AG04449 (cell line): ENCODE measurements at places on chromosomes 5 and 9.
A peak's percentile ranks its signal among the peaks of the same experiment; 100 is the strongest.

DNA sequence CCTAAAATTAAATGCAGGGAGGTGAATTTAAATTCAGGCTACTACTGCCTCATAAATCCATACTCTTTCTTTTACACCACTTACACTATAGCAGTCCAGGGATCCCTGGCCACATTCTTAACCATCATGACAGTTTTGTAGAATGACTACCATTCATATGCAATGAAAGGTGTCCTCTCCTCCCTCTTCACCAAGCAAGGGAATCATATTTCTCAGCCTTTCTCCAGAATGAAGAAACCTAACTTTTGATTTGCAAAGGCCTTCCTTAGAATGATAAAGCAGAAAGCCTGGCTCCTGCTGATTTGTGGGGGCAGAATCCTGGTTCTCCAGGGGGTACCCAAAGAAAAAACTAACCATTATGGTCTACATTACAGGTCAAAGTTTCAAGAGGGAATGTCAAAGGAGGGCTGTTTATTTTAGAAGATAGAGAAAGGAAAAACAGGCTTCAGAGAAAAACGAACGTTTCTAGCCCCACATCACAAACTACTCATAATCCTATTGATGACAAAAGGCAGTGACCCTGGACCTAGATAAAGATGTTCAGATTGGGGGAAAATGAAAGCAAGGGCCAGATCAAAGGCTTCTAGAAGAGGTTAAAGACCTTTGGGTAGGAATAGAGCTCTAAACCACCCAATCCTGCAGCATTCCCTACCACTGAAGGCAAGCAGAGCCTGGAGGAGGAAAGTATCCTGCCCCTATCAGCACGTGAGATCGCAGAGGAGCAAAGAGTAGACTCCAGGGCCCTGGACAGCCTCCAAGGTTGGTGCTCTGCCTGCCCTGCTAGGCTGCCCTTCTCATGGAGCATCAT is 11.5 kb downstream of the WNT8A start:
- DNase-seq: no peak

- no peak for DNase-seq
Measured at GRCh38 chr9:3768712-3769457, 243.1 kb upstream of the RFX3 start.

DNA sequence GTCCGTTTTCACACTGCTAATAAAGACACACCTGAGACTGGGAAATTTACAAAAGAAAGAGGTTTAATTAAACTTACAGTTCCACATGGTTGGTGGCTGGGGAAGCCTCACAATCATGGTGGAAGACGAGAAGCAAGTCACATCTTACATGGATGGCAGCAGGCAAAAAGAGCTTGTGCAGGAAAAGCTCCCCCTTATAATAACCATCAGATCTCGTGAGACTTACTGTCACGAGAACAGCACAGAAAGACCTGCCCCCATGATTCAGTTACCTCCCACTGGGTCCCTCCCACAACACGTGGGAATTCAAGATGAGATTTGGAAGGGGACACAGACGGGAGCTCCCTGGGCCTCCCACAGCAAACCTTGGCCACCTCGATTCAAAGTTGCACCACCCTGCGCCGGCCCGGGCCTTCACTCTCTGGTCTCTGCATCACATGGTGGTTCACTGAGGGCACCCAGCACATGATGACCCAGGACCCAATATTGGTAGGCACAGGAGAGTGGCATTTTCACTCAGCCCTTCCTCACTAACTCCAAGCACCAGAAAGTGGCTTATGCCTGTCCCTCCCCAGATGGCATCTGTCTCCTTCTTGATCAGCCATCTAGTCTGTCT is 21.0 kb upstream of the TDRD7 start:
- no peak for DNase-seq

DNA sequence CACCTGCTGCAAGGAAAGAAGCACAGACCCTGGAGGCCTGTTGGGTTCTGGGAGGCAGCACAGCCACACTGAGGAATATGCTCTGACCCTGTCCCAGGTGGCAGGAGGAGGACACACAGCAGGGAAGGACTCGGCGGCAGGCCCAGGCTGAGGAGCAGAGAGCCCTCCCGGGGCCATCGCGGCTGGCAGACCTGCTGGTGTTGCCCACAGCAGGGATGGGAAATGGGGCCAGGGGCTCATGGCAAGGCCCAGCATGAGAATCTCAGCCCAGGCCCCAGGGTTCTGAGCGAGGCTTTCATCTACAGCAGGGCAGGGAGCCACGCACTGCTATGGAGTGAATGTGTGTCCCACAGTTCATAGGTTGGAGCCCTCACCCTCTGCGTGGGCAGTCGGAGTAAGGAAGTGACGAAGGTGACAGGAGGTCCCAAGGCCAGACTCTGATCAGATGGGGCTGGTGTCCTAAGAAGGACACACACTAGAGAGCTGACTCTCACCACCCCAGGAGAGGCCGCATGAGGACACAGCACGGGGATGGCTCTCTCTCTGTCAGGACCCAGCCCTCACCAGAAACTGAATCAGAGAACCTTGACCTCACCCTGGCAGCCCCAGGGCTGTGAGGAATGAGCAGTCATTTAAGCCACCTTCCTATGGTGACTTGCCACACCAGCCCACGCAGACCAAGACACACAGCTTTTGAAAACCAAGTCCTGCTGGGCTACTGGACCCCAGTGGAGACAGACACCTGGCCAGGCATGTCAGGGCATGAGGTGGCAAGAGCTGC is 10.3 kb upstream of the GPSM1 start:
- DNase-seq: no peak

DNA sequence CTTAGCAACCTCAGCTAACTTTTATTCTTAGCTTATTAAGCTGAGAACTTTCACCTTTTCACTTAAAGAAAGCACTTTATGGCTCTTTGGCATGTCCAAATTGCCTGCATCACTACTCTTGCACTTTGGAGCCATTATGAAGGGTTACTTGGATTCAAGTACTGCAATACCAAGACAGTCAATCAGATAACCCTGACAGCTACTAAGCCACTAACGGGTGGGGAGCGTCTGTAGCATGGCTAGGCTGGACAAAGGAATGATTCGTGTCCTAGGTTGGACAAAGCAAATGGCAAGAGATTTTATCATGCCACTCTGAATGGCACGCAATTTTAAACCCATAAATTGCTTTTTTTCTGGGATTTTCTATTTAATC is 39.6 kb downstream of the TRPM6 start:
- no peak for DNase-seq

- no peak for DNase-seq
Measured at GRCh38 chr5:127311781-127312525, 21.4 kb downstream of the MEGF10 start.

GRCh38 chr9:25207402-25208195 is 470.6 kb downstream of the TUSC1 start:
- DNase-seq: no peak

GRCh38 chr5:66538531-66538930 is 57.7 kb upstream of the MAST4 start:
- DNase-seq: no peak

DNA sequence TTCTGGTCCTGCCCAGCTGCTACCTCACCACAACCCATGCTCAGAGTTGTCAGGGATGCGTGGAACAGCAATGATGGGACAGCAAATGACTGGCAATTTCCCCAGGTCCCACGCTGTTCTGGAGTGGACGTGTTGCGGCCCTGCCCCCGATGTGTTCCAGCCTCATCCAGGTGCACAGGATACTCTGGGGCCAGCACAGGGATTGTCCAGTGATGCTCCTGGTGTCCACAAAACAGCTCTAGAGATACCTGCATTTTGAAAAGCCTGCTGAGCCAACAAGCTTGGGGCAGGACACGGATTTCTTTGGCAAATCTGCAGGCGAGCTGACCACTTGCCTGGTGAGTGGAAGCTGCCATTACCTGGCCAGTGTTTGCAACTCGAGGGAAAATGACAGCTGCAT is 88.7 kb downstream of the ANKRD33B start:
- DNase-seq: no peak

DNA sequence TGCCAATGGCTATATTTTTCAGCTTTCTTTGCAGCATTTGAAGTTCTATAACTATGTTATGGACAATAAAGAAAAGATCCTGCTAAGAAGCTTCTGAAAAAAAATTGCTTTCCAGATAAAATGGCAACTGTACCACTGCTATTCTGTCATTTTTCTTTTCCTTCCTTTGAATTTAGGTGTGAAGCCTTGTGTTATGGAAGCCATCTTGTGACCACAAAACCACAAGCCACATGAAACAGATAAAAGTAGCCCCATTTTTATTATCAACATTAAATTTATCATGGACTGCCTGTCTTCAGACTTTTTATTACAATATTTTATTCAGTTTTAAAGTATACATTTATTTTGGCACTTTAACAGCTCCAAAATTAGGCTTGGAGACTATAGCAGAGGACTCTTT is 289.9 kb upstream of the ACTBL2 start:
- DNase-seq: no peak

DNA sequence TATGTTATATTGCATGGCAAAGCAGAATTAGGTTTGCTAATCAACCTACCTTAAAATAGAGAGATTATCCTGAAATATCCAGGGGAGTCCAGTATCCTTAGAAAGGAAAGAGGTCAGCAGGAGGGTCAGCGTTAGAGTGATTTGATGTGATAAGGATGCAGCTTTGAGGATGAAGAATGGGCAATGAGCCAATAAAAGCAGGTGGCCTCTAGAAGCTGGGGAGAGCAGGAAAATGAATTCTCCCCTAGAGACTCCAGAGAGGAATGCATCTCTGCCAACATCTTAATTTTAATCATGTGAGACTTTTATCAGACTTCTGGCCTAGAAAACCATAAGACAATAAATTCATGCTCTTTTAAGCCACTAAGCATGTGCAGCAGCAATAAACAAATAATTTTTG is 65.7 kb upstream of the SYK start:
- no peak for DNase-seq

DNA sequence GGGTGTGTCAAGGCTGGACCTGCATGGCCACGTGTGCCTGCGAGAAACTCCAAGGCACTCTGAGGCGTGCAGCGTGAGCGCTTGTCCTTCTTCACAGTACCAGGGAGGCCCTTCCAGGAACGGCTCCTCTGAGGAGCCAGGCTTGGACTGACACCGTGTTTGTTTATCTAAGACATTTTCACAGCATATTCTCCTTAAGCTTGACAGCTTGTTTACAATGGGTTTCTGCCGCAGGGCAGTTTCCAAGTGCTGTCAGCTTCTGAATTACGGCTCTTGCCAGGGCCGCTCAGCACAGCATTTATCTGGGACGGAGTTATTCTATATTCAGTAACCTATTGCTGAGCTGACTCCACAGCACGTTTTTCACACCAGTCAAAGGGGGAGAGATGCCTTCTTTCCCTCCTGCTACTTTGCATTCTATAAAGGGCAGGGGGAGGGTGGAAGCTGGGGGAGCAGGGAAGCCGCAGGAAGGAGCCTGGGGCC is 98.4 kb downstream of the LMNB1 start:
- DNase-seq: no peak

DNA sequence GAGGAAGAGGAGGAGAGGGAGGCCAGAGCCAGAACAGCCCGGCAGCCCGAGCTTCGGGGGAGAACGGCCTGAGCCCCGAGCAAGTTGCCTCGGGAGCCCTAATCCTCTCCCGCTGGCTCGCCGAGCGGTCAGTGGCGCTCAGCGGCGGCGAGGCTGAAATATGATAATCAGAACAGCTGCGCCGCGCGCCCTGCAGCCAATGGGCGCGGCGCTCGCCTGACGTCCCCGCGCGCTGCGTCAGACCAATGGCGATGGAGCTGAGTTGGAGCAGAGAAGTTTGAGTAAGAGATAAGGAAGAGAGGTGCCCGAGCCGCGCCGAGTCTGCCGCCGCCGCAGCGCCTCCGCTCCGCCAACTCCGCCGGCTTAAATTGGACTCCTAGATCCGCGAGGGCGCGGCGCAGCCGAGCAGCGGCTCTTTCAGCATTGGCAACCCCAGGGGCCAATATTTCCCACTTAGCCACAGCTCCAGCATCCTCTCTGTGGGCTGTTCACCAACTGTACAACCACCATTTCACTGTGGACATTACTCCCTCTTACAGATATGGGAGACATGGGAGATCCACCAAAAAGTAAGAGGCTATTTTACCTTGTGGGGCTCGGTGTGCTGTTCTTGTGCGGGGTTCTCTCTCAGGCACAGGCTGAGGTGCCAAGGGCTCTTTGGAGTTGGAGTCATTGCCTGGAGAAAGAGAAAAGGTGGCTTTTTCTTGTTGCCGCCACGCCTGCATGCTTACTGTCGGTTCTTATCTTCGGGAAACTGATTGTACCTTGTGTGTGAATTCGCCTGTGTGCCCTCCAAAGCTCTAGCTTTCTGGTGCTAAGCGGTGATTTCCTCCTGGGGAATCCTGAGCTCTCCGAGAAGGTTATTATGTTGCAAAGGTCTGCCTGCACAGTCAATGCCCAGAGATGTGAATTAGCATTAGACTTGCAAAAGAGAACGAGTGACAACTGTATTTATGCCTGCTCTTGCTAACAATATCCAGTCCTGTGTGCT is at the start of gene ISL1:
Gene ISL1, plus strand, starts transcription at position 318 of the 991 bp plus-strand sequence. Its CDS starts 224 bp downstream, at position 542.
- DNase-seq: peak; percentile 2

- DNase-seq: no peak
Measured at GRCh38 chr9:109156708-109157107, 10.3 kb downstream of the FRRS1L start.

GRCh38 chr5:181188700-181189362 is 16.2 kb downstream of the TRIM7 start:
- no peak for DNase-seq

DNA sequence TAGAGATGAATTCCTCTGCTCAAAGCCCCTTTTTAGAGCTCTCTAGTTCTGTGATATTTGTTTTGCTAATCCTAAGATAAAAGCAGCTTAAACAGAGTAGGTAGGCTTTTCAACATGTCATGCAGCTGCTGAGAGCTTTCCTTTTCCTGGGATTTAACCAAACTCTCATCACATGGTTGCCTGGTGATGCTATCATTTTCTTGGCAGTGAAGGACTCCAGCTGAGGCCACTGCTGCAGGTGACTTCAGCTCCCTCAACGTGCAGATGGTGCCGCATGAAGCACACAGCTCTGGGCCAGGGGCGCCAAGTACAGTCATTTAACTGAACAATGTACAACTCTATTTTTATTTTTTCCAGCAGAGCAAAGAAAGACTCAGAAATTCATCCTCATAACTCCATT is 42.2 kb downstream of the SECISBP2 start:
- DNase-seq: no peak

- DNase-seq: peak; percentile 40
Measured at GRCh38 chr5:105924366-105924765, 1746.4 kb downstream of the EFNA5 start.

- DNase-seq: no peak
Measured at GRCh38 chr9:106830527-106831150, 32.3 kb upstream of the ZNF462 start.

- no peak for DNase-seq
Measured at GRCh38 chr5:174793684-174794328, 69.4 kb downstream of the MSX2 start.

- DNase-seq: peak; percentile 42
Measured at GRCh38 chr5:145531038-145531734, 304.0 kb downstream of the PRELID2 start.

- DNase-seq: no peak
Measured at GRCh38 chr5:180830253-180831138, 27.9 kb upstream of the MGAT1 start.

- DNase-seq: peak; percentile 24
Measured at GRCh38 chr5:5221724-5222123, 81.6 kb downstream of the ADAMTS16 start.

DNA sequence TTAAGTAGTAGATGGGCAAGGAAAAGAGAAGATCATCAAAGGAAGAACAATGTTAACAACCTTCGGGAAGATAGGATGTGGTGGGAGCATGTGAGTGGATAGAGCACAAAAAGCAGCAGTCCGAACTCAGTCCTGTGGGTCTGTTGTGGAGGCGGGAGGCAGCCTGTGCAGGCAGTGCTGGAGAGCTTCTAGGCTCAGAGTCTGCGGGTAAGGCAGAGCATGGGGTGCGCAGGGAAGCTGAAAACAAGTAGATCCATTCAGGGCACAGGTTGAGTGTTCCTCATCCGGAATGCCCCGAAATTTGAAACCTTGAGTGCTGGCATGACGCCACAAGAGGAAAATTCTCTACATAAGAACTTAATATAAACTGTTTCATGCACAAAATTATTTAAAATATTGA is 84.9 kb downstream of the PPIC start:
- DNase-seq: no peak
